Prostate gland (tissue), 2 donors: ENCODE measurements at places on chromosomes 16 and 17.

GRCh38 chr17:68383443-68384321 lies 73.6 kb downstream of the WIPI1 start:
- DNase-seq, result no peak

DNA sequence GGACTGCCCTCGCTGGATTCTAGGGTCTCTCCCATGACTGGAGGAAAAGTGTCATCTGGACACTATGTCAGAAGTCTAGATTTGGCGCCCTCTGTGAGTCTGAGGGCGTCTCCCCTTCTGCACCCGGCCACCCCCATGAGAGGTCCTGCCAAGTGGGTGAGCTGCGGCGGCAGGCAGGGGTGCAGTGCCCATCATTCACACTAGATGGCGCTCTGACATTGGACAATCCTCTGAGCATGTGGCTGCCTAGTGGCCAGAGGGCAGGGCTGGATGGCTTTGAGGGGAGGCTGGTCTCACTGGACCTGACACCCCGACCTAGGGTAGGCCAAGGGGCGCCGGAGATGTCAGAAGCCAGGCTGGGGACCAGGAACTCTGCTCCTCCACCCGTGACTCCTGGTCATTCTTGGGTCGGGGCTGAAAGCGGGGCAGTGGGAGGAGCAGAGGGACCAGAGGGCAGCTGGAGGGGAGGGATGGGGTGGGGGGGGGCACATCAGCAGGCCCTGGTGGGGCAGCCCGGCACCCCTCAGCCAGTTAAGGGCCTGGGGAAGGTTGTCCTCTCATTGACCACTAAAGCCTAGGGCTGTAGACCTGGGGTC lies 28.0 kb downstream of the MRM1 start:
- peak; percentile 62 for DNase-seq

DNA sequence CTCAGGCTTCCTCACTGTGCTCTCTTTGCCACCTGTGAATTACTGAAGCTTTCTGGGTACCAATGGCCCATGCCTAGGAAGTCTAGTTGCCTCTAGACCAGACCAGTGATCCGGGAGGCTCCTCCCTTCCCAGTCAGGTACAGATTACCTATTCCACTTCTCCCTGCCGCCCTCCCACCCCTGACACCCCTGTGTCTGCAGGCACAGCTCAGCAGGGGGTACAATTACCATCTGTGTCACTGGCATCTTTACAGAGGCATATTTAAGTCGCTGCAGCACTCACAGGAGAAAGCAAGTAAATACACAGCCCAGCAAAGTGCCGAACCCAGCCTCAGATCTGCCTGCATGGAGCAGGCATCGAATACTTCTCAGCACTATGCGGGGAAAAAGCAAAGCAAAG lies 5.3 kb upstream of the WSCD1 start:
- no peak for DNase-seq

GRCh38 chr16:3075523-3075915 lies 10.1 kb downstream of the IL32 start:
- DNase-seq, result no peak

DNA sequence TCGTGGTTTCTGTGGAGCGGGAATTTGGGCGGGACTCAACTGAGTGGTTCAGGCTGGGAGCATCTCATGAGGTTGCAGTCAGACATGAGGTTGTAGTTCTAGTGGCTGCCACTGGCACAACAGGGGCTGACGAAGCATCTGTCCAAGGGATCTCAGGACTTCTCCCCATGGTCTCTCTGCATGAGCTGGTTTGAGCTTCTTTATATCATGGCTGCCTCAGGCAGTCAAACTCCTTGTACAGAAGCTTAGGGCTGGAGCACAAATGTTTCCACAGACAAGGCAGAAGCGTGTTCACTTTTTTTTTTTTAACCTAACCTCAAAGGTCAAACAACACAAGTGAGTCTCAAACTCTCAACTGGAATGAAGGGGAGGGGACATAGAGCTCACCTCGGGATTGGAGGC lies 243.3 kb downstream of the MSI2 start:
- DNase-seq, result no peak

- DNase-seq, result no peak
Observed at GRCh38 chr16:9007177-9007794, 43.6 kb upstream of the USP7 start.

- DNase-seq, result no peak
Observed at GRCh38 chr17:3039736-3040135, 23.7 kb downstream of the OR1D5 start.

GRCh38 chr17:77174928-77175661 lies 34.3 kb downstream of the SEC14L1 start:
- no peak for DNase-seq

- peak; percentile 75 for DNase-seq
Observed at GRCh38 chr17:17001874-17002520, 30.1 kb upstream of the TNFRSF13B start.

DNA sequence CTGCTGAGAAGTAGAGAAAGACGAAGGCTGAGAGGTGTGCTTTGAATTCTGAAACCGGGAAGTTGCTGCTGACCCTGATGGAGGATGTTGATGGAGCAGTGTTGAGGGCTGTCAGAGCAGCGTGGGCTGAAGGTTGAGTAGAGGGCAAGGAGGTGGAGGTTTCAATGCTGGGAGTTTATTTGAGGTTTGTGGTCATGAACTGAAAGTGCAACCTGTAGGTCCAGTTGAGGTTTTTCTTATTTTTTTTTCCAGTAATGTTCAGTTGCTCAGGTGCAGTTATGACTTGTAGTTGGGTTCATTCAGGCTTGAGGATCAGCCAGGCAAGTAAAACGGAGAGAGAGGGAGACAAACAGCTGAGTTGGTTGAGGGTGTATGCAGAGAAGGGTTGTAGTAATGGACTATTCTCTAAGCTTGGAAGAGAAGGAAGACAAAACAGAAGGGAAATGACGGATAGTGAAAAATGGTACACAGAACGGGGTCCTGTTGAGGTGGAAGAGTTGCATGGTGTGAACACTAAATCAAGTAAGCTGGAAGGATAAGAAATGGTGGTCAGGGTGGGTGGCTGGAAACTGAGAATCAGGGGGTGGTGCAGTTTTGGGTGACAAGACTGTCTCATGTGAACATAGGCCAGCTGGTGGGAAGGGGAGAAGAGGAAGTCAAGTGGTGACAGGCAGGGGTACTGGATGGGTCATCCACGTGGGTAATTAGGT lies 8.7 kb upstream of the UBE2G1 start:
- no peak for DNase-seq

GRCh38 chr16:89197633-89198416 lies 2.5 kb downstream of the SLC22A31 start:
- no peak for DNase-seq

GRCh38 chr16:80346111-80346632 lies 194.6 kb upstream of the DYNLRB2 start:
- DNase-seq, result no peak

DNA sequence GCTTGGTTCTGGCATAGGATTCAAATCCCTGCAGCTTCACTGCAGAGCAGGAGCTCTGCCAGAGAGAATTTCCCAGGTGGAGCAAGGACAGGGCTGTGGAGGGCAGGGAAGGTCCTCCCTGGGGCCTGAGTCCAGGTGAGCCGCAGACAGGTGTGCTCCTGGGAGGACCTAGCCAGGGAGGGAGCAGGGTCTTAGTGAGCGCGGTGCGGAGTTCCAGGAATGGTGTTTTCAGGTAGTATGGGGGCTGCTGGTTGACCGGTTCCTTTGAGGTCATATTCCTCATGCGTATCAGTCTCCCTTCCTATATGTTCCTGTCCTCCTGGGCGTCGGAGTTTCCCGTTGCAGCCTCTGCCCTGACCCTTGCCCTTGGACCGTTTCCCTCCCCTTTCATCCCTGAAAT lies 813.3 kb downstream of the KCNJ18 start:
- no peak for DNase-seq

- DNase-seq, result no peak
Observed at GRCh38 chr17:76176701-76177574, 35.9 kb upstream of the FOXJ1 start.

GRCh38 chr17:42362245-42362961 lies 25.8 kb downstream of the STAT3 start:
- no peak for DNase-seq

DNA sequence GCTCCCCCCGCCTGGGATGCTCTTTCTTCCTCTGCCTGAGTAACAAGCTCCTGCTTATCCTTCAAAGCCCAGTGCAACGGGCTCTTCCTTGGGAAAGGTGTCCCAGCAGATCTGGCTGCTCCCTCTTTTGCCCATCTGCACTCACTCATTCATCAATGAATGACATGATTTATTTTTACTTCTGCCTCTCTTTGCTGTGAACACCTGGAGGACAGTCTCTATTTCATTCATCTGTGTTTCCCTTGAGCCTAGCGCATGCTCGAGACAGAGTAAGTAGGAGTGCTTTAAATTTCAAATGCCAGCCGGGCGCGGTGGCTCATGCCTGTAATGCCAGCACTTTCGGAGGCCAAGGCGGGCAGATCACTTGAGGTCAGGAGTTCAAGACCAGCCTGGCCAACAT lies 22.0 kb upstream of the GINS2 start:
- no peak for DNase-seq

DNA sequence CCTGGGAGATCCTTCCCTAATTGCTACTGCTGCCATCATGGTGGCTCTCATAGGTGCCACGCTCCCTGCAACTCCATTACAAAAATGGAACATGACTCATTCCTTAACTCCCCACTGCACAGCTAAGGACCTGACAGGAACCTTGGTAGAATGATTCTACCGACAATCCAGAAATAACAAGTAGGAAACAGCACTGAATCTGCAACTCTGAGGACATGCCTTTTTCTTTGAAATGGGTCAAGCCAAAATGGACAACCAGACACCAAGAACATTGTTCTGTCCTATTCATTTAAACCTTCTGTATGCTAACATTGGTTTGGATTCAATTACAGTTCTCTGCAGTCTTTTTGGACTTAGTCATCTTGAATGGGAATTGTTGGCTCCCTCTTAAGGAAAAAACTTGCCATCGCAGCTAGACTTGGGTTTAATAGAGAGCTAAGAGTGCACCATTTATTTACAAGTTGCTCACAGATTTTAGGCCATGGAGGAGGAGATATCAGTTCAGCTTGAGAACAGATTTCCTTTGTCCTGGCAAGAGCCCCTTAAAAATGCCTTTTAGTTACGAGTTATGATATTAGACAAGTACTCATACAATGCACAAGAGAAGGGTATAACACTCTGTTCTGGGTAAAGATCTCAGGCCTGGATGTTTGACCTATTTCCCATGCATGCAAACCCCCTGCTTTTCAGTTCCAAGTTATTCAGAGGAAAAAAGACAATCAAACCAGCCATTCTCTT lies 20.9 kb upstream of the NSRP1 start:
- no peak for DNase-seq

- no peak for DNase-seq
Observed at GRCh38 chr17:44847586-44847985, at the start of gene HIGD1B. TSS of gene HIGD1B (plus strand) at chr17:44847883. CDS start at chr17:44848153, 270 bp downstream.

- no peak for DNase-seq
Observed at GRCh38 chr16:6864671-6865070, 468.0 kb upstream of the RBFOX1 start.

GRCh38 chr16:937723-938122 lies 33.1 kb downstream of the LMF1 start:
- DNase-seq, result no peak
